DMS53 (cell line): ENCODE measurements at places on chromosomes 6 and 20.

DNA sequence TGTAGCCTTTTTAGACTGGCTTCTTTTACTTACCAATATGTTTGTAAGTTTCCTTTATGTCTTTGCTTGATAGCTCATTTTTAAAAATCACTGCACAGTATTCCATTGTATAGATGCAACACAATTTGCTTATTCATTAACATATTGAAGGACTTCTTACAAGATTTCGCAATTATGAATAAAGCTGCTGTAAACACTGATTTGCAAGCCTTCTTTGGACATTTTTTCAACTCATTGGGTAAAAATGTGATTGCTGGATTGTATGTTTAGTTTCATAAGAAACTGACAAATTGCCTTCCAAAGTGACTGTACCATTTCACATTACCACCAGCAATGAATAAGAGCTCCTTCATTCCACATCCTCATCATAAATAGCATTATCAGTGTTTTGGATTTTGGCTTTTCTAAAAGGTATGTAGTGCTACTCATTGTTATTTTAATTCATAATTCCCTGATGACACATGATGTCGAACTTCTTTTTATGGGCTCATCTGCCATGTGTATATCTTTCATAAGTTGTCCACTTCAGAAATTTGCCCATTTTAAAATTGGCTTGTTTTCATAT is 80.7 kb downstream of the TFAP2B start:
- no peak for DNase-seq

- DNase-seq, result peak; percentile 76
Measured at GRCh38 chr6:25165177-25165576, 114.0 kb upstream of the CARMIL1 start.

GRCh38 chr6:124200661-124201060 is 397.0 kb downstream of the NKAIN2 start:
- no peak for DNase-seq

- peak; percentile 85 for DNase-seq
Measured at GRCh38 chr6:7171119-7171518, 63.4 kb downstream of the RREB1 start.

DNA sequence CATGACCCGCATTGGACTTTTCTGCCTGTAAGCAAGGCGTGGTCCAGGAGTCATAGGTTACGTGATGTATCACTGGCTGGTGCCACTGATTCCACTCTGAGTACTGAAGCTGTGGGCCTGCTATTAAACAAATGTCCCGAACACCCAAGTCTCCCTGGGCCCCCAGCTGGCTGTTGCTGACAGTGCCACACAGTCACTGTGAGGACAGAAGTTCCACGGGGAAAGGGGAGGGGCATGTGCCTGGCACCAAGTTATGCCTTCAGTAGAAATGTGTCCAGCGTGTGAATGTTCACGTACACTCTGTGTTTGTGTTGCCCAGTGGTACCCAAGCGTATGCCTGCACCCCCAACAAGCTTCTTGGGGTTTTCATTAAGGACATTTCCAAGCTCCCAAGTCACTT is 171.4 kb upstream of the QKI start:
- DNase-seq, result no peak

GRCh38 chr6:37632291-37632690 is 65.4 kb downstream of the MDGA1 start:
- no peak for DNase-seq

DNA sequence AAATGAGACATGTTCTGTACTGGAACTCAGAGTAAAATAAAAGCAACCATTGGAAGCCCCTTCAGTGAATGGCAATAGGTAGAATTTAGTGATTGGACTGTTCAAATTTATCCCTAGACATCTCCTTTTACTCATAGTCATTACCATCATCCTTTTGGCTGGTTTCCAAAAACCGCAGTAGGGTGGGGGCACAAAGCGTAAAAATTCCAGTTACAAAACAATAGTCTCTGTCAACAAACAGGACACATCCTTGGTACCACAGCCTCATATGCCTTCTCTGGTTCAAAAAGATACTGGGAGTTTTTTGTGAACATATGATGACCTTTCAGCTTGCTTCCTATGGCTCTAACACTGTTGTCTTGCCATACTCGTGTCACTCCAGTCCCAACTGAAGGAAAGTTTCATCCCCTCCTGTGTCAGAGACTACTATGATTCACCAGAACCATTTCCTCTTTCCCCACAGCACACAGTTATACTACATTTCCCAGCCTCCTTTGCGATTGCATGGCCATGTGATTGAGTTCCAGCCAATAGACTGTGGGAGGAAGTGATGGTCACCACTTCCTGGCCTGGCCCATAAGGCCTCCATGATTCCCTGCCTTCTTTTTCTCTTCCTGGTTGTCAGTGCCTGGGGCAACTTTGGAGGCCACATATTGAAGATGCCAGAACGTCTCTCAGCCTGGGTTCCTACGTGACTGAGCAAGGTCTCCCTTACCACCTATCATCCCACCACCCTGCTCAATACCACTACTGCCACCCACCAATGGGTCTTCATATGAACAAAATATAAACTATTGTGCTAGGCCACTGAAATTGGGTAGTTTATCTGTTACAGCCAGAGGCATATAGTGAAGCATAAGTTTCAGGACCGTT is 162.4 kb downstream of the ID4 start:
- peak; percentile 76 for DNase-seq

DNA sequence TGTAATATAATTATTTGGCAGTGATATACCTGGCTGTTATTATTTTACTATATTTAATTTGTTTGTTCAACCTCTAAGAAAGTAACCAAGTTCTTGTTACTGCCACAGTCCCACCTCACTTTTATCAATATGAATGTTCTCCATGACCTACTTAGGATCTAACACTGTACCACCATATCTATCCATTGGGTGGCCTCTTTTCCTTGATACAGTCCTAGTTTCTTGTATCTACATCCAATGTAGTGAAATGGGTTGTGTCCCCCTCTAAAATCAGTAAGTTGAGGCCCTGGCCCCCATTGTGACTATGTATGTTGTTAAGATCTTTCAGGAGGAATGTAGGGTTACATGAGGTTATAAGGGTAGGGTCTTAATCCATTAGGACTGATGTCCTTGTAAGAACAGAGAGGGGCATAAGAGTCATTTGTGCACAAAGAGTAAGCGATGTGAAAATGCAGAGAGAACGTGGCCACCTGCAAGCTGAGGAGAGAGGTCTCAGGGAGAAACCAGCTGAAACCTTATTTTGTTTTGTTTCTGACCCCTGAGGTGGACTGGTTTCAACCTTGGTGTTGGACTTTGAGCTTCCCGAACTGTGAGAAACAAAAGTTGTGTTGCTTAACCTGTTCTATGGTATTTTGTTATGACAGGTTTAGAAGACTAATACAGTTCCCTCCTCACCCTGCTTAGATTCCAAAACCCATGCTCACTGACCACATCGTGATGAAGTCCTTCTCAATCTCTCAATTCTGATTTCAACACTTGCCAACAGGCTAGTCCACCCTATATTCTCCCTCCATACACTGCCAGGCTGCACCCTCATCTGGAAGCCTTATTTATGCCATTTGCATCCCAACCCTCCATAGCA is 387.3 kb upstream of the EPHA7 start:
- DNase-seq, result no peak

GRCh38 chr20:13101706-13102105 is 92.9 kb downstream of the SPTLC3 start:
- no peak for DNase-seq

- DNase-seq, result no peak
Measured at GRCh38 chr6:132763269-132763668, 5.6 kb upstream of the VNN2 start.

- no peak for DNase-seq
Measured at GRCh38 chr6:52126231-52126630, 38.8 kb upstream of the PKHD1 start.

DNA sequence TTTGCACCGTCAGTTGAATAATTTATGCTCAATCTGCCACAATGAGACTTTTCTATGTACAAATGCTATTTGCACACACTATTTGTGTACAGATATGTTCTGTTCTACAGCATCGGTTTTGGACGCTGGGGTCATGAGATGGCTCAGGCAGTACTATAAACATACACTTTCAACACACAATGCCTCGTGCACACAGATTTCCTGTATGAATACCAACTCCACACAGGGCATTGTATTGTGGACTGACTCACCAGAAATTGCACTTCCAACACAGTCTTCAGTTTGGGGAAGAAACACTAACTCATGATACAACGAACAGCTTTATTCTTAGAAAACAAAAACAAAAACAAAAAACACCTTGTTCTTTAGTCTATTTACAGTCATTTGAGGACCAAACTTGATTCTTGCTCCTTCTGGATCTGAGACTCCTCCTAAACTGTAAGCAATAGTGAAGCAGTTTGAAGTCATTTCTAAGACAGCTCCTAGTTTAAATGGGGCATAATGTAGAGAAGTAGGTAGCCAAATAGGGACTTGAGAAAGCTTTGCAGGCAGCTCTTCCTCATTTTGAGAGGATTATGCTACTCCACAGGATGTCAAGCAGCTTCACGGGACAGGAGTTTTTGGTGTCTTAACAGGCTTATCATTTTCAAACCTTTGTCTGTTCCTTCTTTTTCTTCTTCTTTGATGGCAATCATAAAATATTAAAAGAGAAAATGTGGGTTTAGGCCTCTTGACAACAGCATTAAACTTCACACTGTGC is 33.7 kb downstream of the GJA10 start:
- no peak for DNase-seq

GRCh38 chr6:136600818-136601217 is 50.6 kb upstream of the MAP7 start:
- peak; percentile 7 for DNase-seq

- no peak for DNase-seq
Measured at GRCh38 chr20:48359692-48360341, 468.0 kb downstream of the PREX1 start.

DNA sequence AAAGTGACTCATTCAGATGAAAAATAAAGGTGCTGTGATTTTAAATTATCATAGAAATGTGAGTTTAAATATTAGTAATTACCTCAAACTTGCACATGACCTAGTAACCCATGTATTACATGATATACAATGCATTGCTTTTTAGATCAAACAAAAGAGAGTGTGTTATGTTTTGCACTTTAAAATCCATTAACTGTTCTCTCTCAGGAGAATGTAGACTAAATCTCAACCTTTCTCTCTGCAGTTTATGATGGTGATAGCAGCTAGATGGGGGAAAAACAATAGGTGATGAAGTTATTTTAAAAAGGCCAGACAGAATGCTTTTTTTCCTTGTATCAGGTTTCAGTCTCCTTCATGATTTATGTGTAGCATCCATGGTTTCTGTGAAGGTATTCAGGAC is 404.4 kb upstream of the RNF217 start:
- no peak for DNase-seq

GRCh38 chr6:159512571-159512970 is 180.5 kb downstream of the SOD2 start:
- no peak for DNase-seq

DNA sequence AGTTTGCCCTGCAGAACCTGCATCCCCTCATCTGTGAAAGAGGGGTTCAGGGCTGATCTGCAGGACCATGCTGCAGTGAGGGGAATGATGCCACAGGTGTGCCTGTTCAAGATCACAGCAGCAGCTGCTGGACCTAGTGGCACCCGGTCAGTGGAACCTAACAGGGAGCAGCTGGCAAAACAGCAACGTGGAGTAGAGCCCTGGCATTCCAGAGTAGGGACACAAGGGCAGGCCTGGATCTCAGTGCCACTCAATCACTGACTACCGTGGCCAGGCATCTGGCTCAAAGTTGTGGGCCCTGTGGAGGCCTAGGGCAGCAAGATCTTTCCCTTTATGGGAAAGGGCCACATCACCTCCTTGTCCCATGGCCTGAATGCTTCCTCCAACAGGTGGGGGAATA is 62.2 kb downstream of the INSM1 start:
- DNase-seq, result no peak

- no peak for DNase-seq
Measured at GRCh38 chr6:16747232-16748024, 13.8 kb downstream of the ATXN1 start.

- no peak for DNase-seq
Measured at GRCh38 chr20:37934634-37935375, 31.9 kb downstream of the VSTM2L start.

GRCh38 chr6:15526212-15526701 is 136.6 kb downstream of the DTNBP1 start:
- no peak for DNase-seq

DNA sequence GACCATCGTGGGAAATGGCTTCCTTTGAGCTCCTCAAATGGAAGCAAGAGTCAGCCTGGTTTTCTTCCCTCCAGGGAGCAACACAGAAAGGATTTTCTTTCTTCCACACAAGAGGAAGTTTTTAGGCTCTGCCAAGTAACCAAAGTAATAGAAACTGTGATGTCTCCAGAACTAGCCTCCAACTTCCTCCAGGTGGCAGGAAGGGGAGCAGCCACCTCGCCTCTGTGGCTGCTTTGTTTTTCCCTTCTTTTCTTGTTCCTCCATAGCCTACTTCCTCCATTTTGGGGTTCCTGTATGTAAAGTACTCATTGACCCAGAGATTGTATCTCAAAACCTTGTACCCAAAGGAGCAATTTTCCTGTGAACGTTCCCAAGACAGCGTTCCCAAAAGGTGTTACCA is 32.7 kb upstream of the CCR6 start:
- DNase-seq, result no peak

DNA sequence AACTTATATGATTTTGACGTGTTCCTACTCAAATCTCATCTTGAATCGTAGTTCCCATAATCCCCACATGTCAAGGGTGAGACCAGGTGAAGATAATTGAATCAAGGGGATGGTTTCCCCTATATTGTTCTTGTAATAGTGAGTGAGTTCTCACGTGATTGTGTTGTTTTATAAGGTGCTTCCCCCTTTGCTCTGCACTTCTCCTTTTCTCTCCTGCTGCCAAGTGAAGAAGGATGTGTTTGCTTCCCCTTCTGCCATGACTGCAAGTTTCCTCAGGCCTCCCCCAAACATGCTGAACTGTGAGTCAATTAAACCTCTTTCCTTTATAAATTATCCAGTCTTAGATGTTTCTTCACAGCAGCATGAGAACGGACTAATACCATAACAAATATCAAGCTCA is 83.2 kb downstream of the MANEA start:
- DNase-seq, result no peak

- no peak for DNase-seq
Measured at GRCh38 chr6:152651986-152652385, 14.8 kb upstream of the SYNE1 start.

DNA sequence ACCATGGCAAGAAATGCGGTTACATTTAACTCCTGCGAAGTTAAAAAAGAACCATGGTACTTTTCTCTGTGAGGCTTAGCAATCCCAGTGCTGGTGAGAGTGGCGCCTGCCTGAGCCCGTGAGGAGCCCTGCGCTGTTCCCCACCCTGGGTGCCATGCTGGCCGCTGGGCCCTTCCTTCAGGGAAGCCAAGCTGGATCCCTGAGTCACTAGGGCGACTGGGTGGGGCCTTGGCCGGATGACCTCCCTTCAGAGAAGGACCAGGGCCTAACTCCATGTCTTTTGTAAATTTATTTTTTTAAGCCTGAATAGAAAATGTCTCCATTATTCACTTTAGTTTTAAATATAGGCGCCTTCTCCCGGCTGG is 209.1 kb downstream of the ERMARD start:
- DNase-seq, result peak; percentile 29

- DNase-seq, result no peak
Measured at GRCh38 chr20:37999526-38000263, 33.6 kb downstream of the TTI1 start.

DNA sequence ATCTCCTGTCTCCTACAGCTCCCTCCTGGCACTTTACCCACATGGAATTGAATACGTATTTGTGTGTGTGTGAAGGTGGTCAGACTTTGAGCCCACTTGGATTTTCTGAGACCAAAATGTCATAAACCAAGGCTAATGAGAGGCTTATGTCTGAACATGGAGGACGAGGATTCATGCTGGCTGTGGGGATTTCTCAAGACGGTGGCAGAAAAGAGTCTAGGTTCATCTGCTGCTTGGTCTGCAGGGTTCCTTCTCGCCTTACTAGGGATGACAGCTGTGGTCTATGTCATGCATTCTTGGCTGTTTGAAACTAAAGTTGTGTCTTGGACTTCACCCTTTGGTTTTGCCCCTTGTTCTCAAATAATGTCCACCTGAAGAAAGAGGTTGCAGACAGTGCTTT is 58.6 kb downstream of the FAM120B start:
- no peak for DNase-seq
